ENCODE measurements at places on chromosomes 11 and 22. TPM values are rescaled to one million over a fixed set of nuclear protein-coding genes. Genes with fewer than 3 reads are reported as not detected.

Gene MMP3
- not detected for total RNA-seq

Gene GDPD4
- not detected for total RNA-seq

Gene DRD4
- total RNA-seq: 0.85 TPM

Gene KCNJ5
- 4.5 TPM for total RNA-seq

- no peak for DNase-seq
Observed at GRCh38 chr11:34348919-34349318, 8.9 kb downstream of the ABTB2 start.

GRCh38 chr11:123264431-123264780 lies 69.4 kb upstream of the CLMP start:
- no peak for DNase-seq

GRCh38 chr11:134413043-134413825 lies 1.2 kb upstream of the B3GAT1 start:
- DNase-seq: no peak

DNA sequence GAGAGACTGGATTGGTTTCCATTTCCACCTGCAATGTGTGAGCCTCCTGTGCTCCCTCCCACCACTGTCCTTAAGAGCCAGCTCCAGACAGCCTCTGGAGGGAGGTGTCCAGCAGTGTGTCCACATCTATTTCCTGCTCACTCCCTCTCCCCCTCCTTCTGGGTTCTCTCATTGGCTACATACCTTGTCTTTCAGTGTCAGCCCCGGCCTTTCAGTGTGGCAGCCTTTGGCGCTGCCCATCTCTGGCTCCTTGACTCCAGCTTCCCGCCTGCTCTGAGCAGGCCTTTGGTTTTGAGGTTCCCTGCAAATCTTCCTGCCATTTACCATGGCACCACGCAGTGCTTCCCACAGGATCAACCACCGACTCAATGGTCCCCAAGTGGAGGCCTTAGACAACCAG lies 19.0 kb upstream of the PTPRJ start:
- no peak for DNase-seq

DNA sequence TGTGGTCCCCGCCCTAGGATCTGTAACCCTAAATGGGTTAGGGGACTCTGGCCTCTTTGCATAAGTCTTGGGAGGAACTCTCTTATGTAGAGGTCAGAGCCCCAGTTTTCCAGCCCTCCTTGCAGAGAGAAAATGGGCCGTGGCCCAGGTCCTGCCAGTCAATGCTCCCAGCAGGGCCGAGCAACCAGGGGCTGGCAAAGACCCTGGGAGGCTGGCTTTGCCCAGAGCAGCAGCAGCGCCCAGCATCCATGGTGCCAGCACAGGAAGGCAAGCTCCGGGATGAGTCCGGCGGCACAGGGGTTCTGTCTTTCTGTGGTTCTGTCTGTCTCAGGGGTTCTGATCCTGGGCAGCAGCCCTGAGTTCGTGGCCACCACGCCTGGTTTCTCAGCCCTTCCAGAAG lies 684.8 kb downstream of the BRD1 start:
- DNase-seq: no peak

GRCh38 chr11:133078591-133079404 lies 453.5 kb downstream of the OPCML start:
- peak; percentile 27 for DNase-seq

- no peak for DNase-seq
Observed at GRCh38 chr22:20903093-20903492, 14.1 kb upstream of the CRKL start.

- no peak for DNase-seq
Observed at GRCh38 chr11:32575070-32575469, 8.6 kb upstream of the EIF3M start.

GRCh38 chr11:72589802-72590761 lies 84.1 kb downstream of the PDE2A start:
- DNase-seq: peak; percentile 55
